T-cell (primary cell): ENCODE measurements at places on chromosomes 3 and 15.

DNA sequence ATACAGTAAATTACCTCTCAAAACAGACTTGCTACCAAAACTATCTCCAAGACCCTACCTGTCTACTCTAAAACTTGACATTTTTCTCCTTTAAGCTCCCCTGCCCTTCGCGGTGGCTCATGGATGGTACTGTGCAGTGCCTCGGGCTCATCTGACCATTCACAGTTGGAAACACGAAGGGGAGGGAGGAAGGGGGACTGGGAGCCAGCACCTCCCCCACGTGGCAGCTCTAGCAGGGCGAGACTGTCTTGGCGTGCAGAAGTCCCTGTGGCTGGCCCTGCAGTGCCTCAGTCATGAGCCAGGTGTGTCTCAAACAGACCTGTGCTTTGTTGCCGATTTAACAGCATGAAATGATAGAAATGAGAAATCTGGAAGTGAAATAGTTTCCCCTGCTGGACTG, 372.0 kb downstream of the GABRG3 start:
- DNase-seq = no peak

GRCh38 chr15:100732211-100733055, 130.0 kb downstream of the ASB7 start:
- no peak for DNase-seq

GRCh38 chr15:92409006-92409405, 15.3 kb downstream of the ST8SIA2 start:
- no peak for DNase-seq

DNA sequence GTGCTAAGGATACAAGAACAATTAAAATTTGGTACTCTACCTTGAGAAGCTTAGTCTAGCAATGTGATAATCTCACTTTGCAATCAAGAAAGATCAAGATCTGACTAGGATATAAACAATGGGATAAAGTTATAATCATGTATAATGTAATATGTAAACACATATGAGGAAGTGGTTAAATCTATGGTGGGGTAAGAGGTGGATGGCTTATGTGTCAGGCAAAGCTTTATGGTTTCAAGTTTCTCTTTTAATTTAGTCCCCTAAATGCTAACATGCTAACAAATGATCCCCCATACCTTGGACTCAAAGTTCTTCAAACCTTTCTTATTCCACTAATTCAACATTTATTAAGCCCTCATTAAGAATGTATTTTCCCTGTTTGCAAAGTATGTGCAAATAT, 2.5 kb downstream of the RSL24D1 start:
- DNase-seq = no peak

DNA sequence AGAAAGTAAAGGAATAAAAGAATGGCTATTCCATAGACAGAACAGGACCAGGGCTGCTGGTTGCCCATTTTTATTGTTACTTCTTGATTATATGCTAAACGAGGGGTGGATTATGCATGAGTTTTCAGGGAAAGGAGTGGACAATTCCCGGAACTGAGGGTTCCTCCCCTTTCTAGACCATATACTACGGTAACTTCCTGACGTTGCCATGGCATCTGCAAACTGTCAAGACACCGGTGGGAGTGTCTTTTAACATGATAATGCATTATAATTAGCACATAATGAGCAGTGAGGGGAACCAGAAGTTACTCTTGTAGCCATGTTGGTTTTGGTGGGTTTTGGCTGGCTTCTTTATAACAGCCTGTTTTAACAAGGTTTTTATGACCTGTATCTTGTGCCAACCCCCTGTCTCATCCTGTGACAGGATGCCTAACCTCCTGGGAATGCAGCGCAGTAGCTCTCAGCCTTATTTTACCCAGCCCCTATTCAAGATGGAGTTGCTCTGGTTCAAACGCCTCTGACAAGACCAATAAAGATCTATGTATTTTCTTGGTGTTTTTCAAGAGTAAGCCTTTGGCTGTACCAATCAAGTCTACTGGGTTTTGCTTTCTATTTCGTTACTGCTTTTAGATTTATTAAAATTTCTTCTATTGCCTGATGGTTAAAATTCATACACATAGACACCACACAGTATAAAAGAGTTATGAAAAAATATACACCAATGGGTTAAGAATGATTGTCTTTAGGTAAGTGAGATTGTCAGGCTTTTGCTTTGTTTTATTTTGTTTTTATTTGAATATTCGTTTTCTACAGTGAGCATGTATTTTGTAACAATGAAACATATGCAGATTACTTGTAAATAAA, 37.4 kb upstream of the CTDSPL start:
- DNase-seq = no peak

- no peak for DNase-seq
These were observed 46.7 kb downstream of the ANXA2 start for GRCh38 chr15:60351066-60351465.

DNA sequence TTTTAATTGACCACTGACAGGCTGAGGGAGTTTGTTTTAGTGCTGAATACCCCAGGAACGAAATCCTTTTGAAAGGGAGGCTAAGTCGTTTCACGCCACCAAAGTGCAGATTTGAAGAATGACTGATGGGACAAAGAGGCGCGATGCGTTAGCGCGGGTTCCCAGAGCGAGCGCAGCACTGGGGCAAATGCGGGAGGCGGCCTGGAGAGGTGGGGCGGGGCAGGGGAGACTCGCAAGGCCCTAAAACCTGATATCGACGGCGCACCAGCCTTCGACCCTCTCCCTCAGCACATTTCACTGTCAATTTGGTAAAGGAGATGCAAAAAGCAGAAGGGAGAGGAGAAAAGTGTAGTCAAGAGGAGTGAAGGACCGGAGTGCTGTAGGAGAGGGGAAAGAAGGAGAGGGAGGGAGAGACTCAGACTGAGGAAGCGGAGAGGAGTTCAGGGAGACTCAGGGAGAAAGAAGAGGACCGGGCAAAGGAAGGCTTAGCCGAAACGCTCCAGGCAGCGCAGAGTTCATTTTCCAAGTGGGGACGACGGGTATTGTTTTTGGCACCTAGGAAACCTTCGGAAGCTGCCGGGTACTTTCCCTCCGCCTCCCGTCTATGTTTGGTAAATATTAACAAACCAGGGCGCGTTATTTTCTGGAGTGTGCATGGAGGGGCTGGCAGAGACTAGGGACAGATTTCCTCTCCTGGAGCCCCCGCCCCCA, 3.8 kb upstream of the FOXB1 start:
- DNase-seq = no peak

- DNase-seq = no peak
These were observed 2.8 kb downstream of the CAV3 start for GRCh38 chr3:8736436-8736835.

DNA sequence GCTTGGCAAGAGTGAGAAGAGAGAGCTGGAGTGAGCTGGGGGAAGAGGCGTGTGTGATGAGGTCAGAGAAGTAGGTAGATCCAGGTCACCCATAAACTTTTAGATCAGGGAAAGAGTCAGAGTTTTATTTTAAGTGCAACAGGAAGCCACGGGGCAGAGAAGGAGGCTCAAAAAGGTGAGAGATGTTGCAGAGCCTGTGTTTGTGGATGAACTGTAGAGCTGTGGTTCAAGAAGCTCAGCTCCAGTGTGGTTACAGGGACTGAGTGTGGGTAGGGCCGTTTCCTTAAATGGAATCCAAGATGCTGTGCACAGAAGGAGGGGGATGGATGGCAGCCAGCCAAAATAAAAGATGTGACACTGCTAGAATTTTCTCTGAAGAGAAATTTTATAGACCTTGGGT, 337.2 kb downstream of the SATB1 start:
- DNase-seq = no peak

GRCh38 chr3:101634591-101635196, 42.2 kb downstream of the ZBTB11 start:
- DNase-seq = no peak

DNA sequence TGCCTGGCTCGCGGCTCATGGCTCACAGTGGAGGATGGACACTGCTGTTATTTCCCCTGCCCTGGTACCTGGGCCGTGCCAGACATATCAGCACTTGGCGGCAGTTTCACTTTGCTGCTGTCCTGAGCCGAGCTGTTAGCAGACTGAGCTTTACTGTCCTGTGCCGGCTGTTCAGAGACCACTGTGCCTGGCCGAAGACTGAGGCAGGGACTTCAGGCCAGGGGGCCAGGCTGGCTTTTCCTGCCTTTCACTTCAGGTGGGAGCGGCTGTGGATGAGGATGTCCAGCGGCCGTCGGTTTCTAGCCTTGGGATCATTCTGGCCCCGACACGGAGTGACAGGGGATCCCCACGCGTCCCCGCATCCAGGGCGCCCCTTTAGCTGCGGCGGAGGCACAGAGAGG, 1.1 kb downstream of the ATP10A start:
- no peak for DNase-seq
